ENCODE measurements at places on chromosomes 1 and 21. TPM values are rescaled to one million over a fixed set of nuclear protein-coding genes. Genes with fewer than 3 reads are reported as not detected.

The LAMB3 gene
- total RNA-seq = 0.72 TPM

- no peak for DNase-seq
Observed at GRCh38 chr1:212379366-212379765, 35.3 kb downstream of the PACC1 start.

The S100A2 gene
- 3.6 TPM for total RNA-seq

The CFAP141 gene
- not detected for total RNA-seq

DNA sequence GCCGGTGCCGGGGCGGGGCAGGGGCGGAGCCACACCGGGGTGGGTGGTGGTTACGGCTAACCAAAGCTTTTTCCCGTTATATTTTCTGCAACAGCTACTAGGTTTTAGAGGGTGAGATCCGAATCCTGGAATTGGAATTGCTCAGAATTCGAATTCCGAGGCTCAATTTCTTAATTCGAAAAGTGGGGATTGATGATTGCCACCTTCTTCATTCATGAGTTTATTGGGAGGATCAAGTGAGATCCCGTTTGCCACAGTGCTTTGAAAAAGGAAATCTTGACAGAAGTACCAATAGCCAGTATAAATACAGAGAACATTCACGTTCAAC lies 207 bp upstream of the SVBP start:
- DNase-seq = no peak

The SLC2A5 gene
- total RNA-seq = not detected

The GPR137B gene
- total RNA-seq = 4.5 TPM

The NHLH1 gene
- not detected for total RNA-seq

DNA sequence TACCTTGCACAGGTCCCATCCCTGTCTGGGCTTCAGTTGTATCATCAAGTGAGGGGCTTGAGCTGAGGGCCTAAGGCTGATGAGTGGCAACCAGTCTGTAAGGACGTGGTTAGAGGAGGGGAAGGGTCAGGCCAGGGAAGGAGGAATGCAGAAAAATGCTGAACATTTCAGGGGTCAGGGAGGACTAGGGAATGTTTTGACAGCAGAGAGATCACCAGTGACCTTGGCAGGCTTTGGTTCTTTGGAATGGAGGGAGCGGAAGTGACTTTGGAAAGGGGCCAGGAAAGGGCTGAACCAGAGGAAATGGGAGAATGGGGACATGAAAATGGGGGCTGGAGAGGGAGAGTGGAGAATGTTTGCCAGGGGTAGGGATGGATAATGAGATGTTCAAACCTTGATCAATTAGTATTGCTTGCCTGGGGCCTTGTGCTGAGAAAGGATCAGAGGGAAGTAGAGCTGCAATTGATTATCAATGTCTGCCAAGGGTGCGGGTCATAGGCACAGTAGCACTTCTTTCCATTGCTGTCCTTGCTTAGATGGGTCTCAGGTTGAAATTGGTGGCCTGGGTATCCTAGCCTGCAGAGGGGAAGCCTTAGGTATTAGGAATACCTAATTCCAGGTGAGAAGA lies 7.4 kb downstream of the LDLRAP1 start:
- DNase-seq = peak; percentile 22

The PRRX1 gene
- total RNA-seq = 65.4 TPM

GRCh38 chr21:32554832-32555638 lies 30.3 kb downstream of the TCP10L start:
- peak; percentile 46 for DNase-seq

The ADGRL2 gene
- 36.9 TPM for total RNA-seq

GRCh38 chr1:112991402-112992120 lies 35.6 kb upstream of the SLC16A1 start:
- peak; percentile 23 for DNase-seq

- no peak for DNase-seq
Observed at GRCh38 chr1:205009670-205010069, 33.3 kb upstream of the CNTN2 start.

GRCh38 chr1:209603877-209604276 lies 20.4 kb downstream of the CAMK1G start:
- no peak for DNase-seq

The ARL8A gene
- total RNA-seq = 19.7 TPM

GRCh38 chr1:41482001-41482765 lies 2.3 kb downstream of the EDN2 start:
- DNase-seq = no peak

DNA sequence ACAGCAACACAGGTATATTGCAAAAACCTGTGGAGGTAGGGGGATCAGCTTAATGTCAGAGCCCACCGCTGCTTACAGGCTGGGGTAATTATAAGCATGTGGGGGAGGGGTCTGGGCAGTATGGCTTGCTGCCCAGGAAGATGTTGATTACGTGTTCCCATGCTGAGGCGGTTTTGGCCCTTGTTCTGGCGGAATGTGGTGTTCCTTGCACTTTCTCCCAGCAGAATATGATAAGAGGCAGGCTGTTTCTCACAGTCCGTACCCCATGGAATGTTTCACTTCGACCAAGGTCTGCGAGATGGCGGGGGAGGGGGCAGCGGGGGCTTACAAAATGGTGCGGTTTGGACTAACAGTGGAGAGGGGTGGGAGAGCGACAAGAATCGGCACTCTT lies 9.8 kb upstream of the HPCAL4 start:
- peak; percentile 56 for DNase-seq

DNA sequence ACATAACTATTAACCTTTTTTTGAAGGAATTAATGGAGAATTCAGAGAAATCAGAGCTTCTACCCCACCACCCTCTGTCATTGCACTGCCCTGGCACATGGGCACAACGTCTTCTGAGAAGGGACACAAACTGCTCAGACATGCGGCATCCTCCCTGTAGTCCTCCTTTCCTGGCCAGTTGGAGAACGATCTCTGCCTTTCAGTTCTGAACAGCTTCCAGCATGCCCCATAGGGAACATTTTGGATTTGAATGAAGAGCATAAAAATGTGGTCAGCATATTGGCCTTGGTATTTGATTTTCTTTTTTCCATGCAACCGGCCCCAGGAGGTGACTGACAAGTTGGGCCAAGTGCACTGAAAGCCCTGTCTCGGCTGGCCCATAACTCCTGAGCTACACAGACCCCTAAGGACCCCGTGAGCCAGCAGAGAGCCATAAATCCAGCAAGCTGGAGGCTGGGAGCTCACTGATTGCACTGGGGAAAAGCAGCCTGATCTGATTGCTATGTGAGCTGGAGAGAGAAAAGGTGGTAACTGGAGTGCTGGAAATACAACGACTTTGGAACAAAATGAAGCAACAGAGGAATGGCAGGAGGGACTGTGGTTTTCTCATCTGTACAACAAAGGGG lies 10.9 kb upstream of the BLACAT1 start:
- DNase-seq = no peak

- DNase-seq = no peak
Observed at GRCh38 chr1:94103608-94104007, 17.3 kb downstream of the ABCA4 start.

The HES3 gene
- not detected for total RNA-seq

DNA sequence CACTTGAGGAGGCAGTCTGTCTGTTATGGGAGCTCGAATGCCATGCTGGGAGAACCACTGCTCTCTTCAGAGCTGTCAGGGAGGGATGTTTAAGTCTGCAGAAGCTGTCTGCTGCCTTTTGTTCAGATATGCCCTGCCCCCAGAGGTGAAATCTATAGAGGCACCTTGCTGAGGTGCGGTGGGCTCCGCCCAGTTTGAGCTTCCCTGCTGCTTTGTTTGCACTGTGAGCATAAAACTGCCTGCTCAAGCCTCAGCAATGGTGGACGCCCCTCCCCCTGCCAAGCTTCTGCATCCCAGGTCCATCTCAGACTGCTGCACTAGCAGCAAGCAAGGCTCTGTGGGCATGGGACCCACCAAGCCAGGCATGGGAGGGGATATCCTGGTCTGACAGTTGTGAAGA lies 247.5 kb downstream of the LMX1A start:
- no peak for DNase-seq

The LAPTM5 gene
- total RNA-seq = not detected

The EXO1 gene
- 18.9 TPM for total RNA-seq

DNA sequence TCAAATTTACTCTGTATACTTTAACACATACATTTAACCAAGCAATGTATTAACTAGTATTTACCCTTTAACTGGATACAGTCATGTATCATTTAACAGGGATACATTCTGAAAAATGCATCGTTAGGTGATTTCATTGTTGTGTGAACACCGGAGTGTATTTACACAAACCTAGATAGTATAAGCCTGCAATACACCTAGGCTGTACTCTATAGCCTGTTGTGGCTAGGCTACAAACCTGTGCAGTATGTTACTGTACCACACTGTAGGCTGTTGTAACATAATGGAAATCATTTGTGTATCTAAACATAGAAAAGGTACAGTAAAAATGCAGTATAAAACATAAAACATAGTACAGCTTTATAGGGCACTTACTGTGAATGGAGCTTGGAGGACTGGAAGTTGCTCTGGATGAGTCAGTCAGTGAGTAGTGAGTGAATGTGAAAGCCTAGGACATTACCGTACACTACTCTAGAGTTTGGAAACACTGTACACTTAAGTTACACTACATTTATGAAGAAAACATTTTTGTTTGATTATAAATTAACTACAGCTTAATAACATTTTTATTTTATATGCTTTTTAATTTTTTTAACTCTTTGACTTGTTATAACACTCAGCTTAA lies 21.3 kb downstream of the RGS4 start:
- peak; percentile 84 for DNase-seq

DNA sequence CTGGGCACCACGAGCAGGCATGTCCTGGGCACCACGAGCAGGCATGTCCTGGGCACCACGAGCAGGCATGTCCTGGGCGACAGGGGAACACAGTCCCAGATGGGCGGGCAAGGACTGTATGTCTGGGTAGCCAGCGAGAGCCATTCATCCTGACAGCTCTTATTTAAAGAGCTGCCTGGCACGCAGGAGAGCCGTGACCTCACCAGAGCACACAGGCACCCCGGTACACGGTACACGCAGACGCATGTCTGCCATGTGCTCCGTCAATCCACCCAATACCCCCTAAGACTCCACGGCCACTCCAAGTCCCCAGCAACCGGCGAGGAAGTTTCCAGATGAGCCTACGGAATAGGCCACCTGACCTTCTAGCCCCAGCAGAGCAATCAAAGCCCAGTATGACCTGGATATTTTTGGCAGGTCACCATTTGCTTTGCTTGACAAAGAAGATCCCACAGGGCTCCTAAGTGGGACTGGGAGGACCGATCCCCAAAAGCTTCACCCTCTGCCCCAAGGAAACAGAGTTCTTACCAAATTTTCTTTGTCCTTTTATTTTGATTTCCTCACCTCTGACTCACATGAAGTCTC lies 51.7 kb downstream of the CASZ1 start:
- no peak for DNase-seq

DNA sequence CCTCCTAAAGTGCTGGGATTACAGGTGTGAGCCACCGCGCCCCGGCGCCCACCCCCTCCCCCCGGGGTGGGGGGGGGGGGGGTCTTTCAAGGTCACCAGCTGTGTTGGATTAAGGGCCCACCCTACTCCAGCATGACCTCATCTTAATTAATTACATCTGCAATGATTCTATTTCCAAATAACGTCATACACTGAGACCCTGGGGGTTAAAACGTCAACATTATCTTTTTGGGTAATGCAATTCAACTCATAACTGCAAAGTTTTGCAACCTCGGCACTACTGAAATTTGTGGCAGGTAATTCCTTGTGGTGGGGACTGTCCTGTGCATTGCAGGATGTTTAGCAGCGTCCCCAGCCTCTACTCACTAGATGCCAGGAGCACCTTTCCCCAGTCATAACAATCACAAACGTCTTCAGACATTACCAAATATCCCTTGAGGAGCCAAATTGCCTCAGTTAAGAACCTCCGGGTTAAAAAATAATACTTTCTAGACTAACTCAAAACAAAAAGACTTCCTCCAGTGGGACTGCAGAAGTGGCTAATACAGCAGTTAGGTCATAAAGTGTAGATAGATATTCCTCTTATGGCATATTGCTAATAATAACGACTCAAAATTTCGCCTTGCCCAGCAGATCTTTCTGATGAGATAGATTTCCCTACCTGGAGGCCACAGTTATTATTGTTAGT lies 233.0 kb upstream of the KAZN start:
- no peak for DNase-seq

DNA sequence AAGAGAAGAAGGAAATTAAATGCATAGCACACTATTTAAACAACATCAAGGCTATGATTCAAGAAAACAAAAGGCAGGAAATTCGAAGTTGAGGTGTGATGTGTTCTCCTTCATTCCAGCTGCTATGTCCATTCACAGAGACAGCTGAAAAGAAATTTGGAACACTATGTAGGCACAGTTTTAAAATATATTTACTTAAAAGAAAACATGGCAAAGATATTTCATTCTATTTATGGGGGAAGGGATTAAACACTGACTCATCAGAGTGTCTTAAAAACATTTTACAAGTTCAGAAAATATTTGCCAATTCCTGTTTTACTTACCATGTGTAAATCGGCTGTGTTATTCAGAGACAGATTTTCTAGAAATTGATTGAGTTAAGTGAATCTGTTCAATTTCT lies 39.4 kb upstream of the NGF start:
- peak; percentile 53 for DNase-seq

DNA sequence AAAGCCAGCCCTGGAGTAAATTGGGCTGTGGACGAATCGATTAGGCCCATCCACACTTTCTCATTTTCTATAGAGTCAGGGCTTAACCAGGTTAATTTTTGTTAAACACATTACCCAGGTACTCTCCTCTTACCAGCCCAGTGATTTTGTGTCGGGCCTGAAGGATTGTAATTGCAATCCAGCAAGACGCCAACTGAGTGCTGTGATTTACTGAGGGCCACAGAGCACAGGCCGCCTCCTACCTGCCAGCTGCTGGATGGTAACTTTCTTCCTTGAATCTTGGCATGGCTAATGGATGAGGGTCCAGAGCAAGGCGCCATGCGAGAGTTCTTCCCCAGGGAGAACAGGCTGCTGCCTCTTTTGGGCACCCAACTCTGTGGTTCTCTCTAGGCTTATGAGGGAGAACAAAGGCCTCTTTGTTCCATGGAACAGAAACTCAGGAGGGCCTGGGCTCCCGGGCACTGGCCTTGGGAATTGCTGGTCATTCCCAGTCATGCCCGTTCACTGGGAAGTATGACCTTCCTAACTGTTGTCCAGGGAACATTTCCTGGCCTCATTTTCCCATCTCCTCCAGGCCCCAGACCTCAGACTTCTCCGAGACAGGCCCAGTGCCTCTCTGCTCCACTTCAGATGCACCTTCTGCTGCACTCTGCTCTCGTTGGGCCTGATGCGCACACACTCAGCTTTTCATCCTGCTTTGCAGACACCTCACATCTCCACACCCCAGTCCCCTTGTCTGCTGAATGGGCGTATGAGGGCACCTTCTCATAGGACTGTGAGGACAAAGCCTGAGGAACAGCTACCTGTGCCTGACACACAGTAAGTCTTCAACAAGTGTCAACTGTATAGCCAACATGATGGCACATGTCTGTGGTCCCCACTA lies 57.3 kb downstream of the SYF2 start:
- DNase-seq = no peak

DNA sequence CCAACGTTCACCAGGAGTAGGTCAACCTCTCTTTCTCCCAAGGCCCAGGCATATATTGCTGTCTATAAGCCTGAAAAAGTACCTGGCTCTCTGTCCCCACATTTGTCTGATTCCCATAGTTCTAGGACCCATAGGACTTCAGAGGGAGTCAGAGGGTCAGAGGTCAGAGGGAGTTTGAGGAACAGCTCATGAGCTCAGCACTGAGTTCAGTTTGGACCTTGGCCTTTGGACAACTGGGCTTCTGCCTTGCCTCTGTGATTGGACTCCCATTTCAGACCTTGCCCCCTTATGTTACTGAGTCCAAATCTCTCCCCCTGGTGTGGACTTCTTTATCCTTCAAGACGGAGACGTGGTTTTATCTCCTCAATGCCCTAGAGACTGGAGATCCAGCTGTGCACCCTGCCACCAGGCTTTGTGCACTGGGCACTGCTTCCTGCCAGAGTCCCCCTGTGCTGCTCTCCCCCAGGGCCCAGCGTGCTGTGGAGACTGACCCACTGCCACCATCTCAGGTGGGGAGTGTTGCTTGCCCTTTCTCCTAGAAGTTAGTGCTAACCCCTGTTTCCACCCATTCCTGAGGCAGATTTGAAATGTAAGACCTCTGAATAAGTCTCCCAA lies 3.2 kb downstream of the CTSE start:
- DNase-seq = no peak
